ENCODE measurements at places on chromosomes 1 and 21. TPM values are rescaled to one million over a fixed set of nuclear protein-coding genes. Genes with fewer than 3 reads are reported as not detected.
A peak's percentile ranks its signal among the peaks of the same experiment; 100 is the strongest.

GRCh38 chr1:203524152-203524551 lies 30.2 kb downstream of the OPTC start:
- DNase-seq, result no peak

GRCh38 chr1:75632350-75632949 lies 21.5 kb upstream of the SLC44A5 start:
- DNase-seq, result peak; percentile 14

GRCh38 chr1:42825036-42825851 lies 8.0 kb upstream of the SVBP start:
- no peak for DNase-seq

GRCh38 chr1:155833665-155834295 lies 23.2 kb downstream of the GON4L start:
- DNase-seq, result no peak

- no peak for DNase-seq
Observed at GRCh38 chr1:18805925-18806849, 53.3 kb downstream of the TAS1R2 start.

DNA sequence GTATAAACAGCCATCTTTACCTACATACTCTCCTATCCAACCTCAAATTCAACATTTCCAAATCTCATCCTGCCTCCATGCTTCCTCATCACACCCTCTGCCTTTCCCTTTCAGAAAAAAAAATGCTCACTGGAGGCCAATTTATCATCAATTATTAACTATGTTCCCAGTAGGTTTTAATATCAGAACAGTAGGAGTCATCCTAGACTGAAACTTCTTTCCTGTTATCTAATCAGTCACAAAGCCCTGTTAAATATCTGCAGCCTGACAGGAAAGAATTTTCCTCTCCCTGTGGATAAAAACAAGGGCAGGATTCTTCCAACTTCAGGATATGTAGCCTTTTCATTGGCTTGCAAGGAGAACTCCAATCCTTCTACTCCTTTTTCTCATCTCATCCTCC lies 28.4 kb downstream of the EGLN1 start:
- DNase-seq, result no peak

GRCh38 chr1:220706480-220706879 lies 16.3 kb downstream of the C1orf115 start:
- no peak for DNase-seq

DNA sequence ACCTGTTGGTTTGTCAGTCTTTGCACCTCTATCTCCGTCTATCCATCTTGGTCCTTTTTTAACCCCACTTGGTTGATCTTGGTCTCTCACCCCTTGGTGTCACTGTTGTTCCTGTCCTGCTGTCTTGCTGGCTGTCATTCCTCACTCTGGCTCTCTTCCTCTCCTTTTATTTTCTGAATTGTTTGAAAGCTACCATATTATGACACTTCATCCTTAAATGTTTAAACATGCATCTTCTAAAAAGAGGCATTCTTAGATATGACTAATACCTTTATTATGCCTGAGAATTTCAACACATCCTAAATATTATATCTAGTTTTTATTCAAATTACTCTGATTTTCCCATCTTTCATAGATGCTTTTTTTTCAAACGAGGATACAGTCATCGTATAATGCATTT lies 37.0 kb downstream of the BACH1 start:
- no peak for DNase-seq

GRCh38 chr1:147225193-147225730 lies at the start of gene FMO5:
FMO5 (minus strand) TSS chr1:147225339; CDS start chr1:147225029, 310 bp downstream.
- DNase-seq, result peak; percentile 66

DNA sequence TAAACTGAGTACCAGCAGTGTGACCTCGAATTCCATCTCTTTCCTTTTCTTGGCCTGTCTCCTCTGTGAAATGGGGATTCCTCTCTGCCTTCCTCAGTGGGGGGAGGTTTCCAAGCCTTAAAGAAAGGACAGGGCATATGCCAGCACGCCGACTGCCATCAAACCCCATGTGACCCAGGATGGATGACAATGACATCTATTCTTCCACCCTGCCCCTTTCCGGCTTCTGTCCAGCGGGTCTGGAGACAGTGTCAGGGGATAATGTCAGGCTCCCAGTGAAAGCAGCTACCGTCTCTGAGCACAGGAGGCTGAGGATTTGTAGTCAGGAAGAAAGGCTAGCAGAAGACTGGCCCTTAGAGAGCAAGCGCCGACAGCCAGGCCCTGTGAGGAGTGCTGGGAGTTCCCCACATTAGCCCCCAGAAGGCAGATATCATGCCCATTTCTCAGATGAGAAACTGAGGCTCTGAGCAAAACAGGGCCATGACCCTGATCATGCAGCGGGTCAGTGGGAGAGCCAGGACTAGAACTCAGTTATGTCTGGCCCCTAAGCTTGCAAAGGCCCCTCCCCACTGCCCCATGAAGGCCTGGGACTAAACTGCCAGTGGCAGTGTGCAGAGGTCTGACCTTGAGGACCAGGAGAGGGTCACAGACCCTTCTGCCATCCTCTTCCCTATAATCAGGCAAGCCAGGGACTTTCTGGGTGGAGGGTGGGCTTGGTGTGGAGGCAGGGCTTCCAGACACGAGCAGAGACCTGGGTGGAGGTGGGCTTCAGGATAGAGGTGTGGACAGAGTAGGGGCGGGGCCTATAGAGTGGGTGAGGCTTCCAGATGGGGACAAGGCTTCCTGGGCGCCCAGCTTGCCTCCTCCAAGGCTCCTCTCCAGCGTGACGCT lies 30.1 kb downstream of the CDCA8 start:
- no peak for DNase-seq

- peak; percentile 87 for DNase-seq
Observed at GRCh38 chr1:76294482-76295194, 220.1 kb downstream of the ST6GALNAC3 start.

DNA sequence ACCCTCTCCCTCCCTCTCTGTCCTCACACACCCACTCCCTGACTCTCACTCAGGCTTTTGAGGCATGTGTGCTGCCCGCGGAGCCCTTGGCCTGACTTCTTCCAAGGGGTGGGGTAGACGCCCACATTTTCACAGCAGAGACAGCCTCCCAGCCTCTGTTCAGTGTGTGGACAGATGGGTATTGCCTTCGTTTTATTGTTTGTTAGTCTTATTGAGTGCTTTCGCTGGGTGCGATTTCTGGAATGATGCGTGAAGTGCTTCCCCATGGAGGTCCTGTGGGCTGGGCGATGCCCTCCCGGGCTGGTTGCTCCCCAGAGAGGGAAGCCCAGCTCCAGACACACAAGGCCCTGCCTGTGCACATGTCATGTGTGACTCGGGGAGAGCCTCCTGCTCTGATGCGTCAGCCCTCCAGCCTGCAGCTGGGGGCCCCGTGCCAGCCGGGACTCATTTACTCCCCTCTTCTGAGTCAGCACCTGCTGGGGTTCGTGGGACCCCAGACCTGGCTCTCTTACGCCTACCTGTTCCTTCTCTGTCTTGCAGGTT lies 14.7 kb downstream of the PDXK start:
- DNase-seq, result no peak

- no peak for DNase-seq
Observed at GRCh38 chr1:201399018-201399351, at the start of gene LAD1. LAD1 (minus strand) TSS chr1:201399324; CDS start chr1:201399306, 18 bp downstream.

DNA sequence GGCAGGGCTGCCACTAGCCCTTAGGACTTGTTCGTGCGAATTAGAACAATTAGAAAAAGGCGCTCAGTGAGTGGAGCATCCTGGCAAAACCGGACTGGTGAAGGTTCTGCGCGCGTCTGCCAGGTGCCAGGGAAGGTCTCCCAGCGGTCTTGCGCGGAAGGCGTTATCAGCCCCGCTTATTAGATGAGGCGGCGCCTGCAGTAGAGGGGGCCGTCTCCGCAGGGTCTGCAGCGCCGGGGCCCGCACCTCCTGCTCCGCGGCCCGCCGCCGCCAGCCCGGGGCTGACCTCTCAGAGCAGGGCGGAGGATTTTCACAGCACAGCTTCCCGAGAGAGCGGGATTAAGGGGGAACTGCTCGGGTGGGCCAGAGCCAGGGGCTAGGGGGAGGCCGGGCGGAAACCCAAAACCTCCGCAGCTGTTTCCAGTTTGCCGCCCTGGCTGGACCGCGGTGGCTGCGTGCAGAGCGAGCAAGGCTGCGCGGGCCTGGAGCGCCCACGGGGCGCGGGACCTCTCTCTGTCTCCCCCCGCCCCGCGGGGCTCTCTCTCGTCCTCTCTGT lies 155.2 kb downstream of the FOXD2 start:
- DNase-seq, result no peak

- no peak for DNase-seq
Observed at GRCh38 chr1:189275796-189276195, 1201.9 kb downstream of the BRINP3 start.

GRCh38 chr1:109847251-109847650 lies 63.4 kb upstream of the CSF1 start:
- DNase-seq, result no peak

DNA sequence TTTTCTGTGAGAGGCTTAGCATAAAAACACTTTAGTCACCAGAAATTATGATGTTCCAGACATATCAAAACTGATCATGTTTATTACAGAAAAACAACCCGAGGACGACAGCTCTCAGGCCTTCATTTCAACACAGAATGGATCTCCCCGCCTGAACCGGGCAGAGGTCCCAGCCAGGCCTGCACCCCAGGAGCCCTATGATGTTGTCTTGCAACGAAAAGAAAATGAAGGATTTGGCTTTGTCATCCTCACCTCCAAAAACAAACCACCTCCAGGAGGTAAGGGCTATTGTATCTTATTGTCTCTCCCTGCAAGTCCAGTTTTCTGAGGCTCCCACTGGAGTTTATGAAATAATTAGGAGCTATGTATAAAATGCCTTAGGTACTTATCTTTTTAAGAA lies 105.5 kb downstream of the PHTF1 start:
- DNase-seq, result no peak

DNA sequence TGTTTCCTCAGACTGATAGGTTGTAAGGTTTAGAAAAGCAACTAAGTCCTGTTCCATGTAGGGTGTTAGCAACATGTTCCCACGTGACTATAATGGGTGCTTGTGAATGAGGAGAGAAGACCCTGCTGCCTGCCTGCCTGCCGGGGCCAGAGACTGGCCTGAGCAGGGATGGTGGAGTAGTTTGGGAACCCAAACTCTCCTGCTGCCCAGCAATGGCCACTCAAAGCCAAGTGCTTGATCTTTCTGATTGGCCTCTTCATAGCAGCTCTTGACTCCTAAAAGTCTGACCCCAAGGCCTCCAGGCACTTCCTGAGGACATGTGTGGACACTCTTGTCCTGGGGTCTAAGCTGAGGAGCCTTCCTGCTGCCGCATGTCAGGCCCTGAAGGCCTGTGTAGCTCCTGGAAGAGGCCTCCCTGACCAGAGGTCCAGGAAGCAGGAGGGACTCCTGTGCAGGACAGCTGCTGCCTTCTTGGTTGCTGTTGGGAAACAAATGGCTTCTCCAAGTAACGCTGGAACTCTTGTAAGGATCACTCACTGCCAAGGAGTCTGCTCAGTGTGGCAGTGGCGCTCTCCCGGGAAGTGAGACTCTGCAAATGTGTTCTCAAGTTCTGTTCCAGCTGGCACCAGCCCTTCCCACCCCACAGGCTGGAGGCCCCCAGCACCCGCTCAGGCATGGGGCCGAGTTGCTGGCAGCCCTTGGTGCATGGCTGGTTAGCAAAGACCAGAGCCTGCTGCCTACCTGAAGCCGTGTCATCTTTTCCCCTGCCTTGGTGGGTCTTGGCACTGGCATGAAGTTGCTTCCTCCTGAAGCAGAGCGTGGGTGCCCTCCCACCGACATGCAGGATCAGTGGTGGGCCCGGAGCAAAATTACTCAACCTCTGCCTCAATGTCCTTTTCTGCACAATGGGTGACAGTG lies 35.5 kb downstream of the MAN1C1 start:
- no peak for DNase-seq

- DNase-seq, result no peak
Observed at GRCh38 chr1:51420867-51421627, 90.7 kb upstream of the TTC39A start.

- no peak for DNase-seq
Observed at GRCh38 chr1:32939655-32940371, 24.8 kb downstream of the RNF19B start.

DNA sequence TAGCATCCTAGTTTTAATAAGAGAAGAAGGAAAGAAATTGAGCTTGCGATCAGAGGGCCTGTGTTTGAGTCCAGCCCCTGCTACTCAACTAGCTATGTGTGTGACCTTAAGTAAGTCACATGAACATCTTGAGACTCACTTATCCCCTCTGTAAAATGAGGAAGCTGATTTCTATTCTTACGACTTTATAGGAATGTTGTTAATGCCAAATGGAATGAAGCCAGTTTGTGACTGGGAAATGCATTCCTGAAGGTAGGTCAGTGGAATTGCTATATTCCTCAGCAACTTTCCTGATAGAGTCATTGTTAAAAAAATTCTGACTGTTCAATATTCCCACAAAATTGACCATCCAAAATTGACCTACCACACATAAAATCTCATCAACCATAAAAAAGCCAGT lies 14.9 kb downstream of the FASLG start:
- no peak for DNase-seq

- DNase-seq, result peak; percentile 76
Observed at GRCh38 chr1:111204201-111204982, 3.9 kb upstream of the DENND2D start.

DNA sequence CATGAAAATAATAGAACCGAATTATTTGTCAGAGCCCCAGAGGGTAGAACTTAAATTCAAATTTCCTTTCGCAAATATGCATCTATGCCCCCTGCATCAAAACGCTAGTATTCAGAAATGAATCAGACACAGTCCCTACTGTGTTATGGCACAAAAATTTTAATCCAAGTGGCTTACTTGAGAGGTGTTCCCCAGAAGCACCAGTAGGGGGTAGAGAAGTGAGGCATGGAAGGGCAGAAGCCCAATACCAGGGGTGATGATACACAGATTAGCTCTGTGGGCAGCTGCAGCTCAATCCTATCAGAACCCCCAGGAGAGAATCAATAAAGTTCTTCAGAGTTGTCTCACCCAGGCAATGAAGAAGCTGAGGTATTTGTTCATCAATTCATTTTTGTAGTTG lies 342.2 kb downstream of the OMA1 start:
- DNase-seq, result no peak

GRCh38 chr21:44929242-44929798 lies 8.6 kb upstream of the ITGB2 start:
- no peak for DNase-seq

The CFHR4 gene
- not detected for total RNA-seq

The CACNA1E gene
- not detected for total RNA-seq

The IGFN1 gene
- not detected for total RNA-seq

The KCNE2 gene
- not detected for total RNA-seq

The KRTAP21-1 gene
- total RNA-seq, result not detected
